ENCODE measurements at places on chromosomes 5 and 9.

DNA sequence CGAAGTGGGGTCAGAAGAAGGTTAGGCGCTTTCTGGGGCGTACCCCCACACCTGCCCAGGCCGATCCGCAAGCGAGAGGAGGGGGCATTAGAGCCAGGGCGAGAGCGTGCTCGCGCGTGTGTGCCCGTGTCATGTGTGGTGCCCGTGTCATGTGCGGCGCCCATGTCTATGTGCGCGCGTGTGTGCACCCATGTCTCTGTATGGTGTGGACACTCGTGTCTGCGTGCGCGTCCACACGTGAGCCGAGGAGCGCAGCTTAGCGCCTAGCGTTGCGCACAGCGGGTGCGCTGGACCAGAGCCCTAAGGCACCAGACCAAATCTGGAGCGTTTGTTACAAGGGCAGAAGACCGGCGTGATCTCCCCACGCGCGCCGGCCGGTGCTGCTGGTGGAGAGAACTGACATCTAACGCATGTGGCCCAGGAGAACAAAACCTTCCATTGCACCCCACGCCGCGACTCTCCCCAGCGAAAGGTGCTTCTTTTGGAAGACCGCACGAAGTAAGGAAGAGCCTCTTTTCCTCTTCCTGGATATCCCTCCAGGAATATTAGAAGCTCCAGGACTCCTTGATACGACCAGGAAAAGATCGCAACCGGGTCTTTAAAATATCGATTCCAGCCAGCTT, 644 bp downstream of the NIM1K start:
- H3K27ac ChIP-seq, result peak overlapping the region; percentile 91
- DNase-seq, result no peak
- peaks cover 19% of the 10 kb centered on the region for H3K27me3 ChIP-seq
- H3K4me3 ChIP-seq, result peak overlapping the region; percentile 92
- peaks cover 30% of the 10 kb centered on the region for H3K4me1 ChIP-seq

- peak overlapping the region; percentile 19 for H3K27ac ChIP-seq
- H3K4me1 ChIP-seq, result peaks cover 21% of the 10 kb centered on the region
- no peak overlapping the region for H3K4me3 ChIP-seq
- H3K36me3 ChIP-seq, result no peaks in the 10 kb centered on the region
These were observed 23.1 kb upstream of the TDRD7 start for GRCh38 chr9:97388721-97389238.

GRCh38 chr9:130531670-130532069, 47.7 kb upstream of the FUBP3 start:
- peaks cover 55% of the 10 kb centered on the region for H3K27me3 ChIP-seq
- no peak overlapping the region for H3K27ac ChIP-seq
- no peaks in the 10 kb centered on the region for H3K4me1 ChIP-seq
- H3K36me3 ChIP-seq, result no peaks in the 10 kb centered on the region
- no peak overlapping the region for H3K4me3 ChIP-seq

DNA sequence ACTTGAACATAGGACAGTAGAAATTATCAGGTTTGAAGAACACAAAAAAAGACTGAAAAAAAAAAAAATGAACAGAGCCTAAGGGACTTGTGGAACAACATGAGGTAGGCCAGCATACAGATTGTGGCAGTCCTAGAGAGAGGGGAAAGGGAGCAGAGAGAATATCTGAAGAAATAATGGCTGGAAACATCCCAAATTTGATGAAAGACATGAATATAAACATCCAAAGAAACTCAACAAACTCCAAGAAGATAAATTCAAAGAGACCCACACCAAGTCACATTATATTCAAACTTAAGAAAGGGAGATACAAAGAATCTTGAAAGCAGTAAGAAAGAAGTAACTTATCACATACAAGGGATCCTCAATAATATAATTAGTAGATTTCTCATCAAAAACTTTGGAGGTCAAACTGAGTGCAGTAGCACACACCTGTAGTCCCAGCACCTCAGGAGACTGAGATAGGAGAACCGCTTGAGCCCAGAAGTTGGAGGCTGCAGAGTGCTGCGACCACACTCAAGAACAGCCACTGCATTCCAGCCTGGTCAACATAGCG, 9.1 kb downstream of the PLAA start:
- H3K27me3 ChIP-seq, result no peaks in the 10 kb centered on the region
- H3K4me3 ChIP-seq, result peak overlapping the region; percentile 15
- DNase-seq, result no peak
- peaks cover 10% of the 10 kb centered on the region for H3K36me3 ChIP-seq
- H3K27ac ChIP-seq, result no peak overlapping the region

DNA sequence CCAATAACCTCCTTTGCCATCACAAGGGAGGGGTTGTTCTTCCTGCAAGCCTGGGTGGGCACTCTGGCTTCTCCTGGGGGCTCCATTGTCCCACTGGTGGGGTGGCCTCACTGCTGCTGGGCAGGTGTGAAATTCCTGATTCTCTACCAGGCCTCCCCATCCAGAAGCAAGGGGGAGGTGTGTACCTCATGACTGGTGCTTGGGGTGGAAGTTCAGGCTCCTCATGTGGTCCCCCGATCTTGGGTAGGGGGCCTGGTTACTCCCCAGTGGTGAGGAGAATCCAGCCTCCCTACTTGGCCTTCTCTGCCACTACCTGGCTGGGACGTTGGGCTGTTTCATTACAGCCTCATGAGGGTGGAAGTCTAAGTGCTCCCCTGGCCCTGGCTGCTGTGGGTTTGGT, 433.9 kb downstream of the IRX2 start:
- H3K27ac ChIP-seq, result no peak overlapping the region
- H3K4me1 ChIP-seq, result no peaks in the 10 kb centered on the region
- no peaks in the 10 kb centered on the region for H3K36me3 ChIP-seq
- DNase-seq, result no peak
- no peaks in the 10 kb centered on the region for H3K27me3 ChIP-seq

DNA sequence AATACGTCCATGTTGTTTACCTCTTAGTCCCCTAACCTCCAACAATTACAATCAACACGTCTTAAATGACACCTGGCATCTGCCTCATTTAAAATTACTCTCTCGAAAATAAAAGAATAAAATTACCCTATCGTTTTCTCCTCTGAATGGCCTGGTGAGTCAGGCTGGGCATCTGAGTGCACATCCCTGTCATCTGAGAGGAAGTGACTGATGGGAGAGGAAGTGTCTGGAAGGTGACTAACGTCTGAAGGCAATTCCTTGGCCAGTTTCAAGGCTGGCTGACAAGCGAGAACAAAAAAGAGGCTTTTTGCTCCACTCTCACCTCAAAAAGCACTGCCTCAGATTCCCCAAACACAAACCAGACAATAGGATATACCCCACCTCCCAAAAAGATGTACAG, 57.7 kb downstream of the MAPKAP1 start:
- no peaks in the 10 kb centered on the region for H3K27me3 ChIP-seq
- peaks cover 55% of the 10 kb centered on the region for H3K4me1 ChIP-seq
- peak overlapping the region; percentile 97 for H3K27ac ChIP-seq
- DNase-seq, result peak; percentile 34
- H3K4me3 ChIP-seq, result peak overlapping the region; percentile 88

GRCh38 chr5:27458287-27458686, 419.9 kb upstream of the CDH9 start:
- no peaks in the 10 kb centered on the region for H3K36me3 ChIP-seq
- no peak for DNase-seq
- H3K27me3 ChIP-seq, result no peaks in the 10 kb centered on the region
- H3K4me3 ChIP-seq, result no peak overlapping the region

DNA sequence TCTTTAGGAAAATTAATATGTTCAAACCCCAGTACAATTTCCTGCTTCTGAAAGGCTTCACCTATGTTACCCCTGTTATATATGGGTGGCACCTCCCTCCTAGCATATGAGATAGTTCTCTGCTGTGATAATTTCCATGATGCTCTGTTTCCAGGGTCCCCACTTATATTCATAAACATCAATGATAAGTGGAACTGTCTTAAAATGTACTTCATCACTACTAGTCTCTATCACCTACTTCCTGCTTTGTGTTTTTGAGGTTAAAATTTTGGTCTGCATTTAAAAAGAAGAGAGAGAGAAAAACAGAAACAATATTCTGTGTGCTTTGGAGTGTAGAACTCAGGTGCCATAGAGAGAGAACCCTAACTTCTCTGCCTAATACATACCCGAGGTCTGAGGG, 234.7 kb downstream of the HTR1A start:
- no peaks in the 10 kb centered on the region for H3K27me3 ChIP-seq
- H3K4me1 ChIP-seq, result no peaks in the 10 kb centered on the region
- no peak overlapping the region for H3K27ac ChIP-seq
- H3K4me3 ChIP-seq, result no peak overlapping the region

GRCh38 chr5:59489551-59489950, 404.0 kb downstream of the PDE4D start:
- no peaks in the 10 kb centered on the region for H3K4me1 ChIP-seq
- H3K36me3 ChIP-seq, result peaks cover 5% of the 10 kb centered on the region

- H3K4me3 ChIP-seq, result no peak overlapping the region
- no peak for DNase-seq
- no peaks in the 10 kb centered on the region for H3K27me3 ChIP-seq
- H3K36me3 ChIP-seq, result no peaks in the 10 kb centered on the region
- H3K27ac ChIP-seq, result no peak overlapping the region
These were observed 286.6 kb upstream of the IZUMO3 start for GRCh38 chr9:24832307-24832706.

DNA sequence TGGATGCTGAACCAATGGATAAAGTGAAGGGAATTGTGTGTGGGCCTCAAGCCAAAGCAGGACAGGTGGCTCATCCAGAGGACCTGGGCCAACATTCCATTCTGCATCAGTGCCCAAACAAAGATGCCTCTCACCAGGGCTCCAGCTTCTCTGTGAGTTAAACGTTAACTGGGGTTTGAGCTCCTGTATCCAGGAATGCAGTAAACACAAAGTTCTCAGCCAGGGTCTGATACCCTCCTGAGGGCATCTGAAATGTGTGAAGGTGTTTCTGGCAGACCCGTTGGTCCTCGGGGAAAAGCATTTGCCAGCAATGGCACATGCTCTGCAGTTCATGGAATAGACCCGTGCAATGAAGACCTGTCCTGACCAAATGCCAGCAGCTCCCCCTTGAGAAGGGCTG, 33.9 kb upstream of the AOPEP start:
- H3K4me1 ChIP-seq, result no peaks in the 10 kb centered on the region
- H3K4me3 ChIP-seq, result no peak overlapping the region
- DNase-seq, result no peak

- no peak for DNase-seq
- no peaks in the 10 kb centered on the region for H3K27me3 ChIP-seq
- H3K4me3 ChIP-seq, result no peak overlapping the region
- peaks cover 24% of the 10 kb centered on the region for H3K36me3 ChIP-seq
These were observed 7.0 kb downstream of the SQSTM1 start for GRCh38 chr5:179827680-179828079.

- no peaks in the 10 kb centered on the region for H3K27me3 ChIP-seq
- peaks cover 51% of the 10 kb centered on the region for H3K4me1 ChIP-seq
- no peak for DNase-seq
- H3K27ac ChIP-seq, result peak overlapping the region; percentile 54
- H3K36me3 ChIP-seq, result no peaks in the 10 kb centered on the region
These were observed 5.3 kb downstream of the BRD3 start for GRCh38 chr9:134062461-134063087.

- DNase-seq, result no peak
- no peaks in the 10 kb centered on the region for H3K27me3 ChIP-seq
- no peak overlapping the region for H3K4me3 ChIP-seq
- H3K36me3 ChIP-seq, result peaks cover 61% of the 10 kb centered on the region
These were observed 15.2 kb downstream of the NUP214 start for GRCh38 chr9:131140550-131140949.

GRCh38 chr9:123162791-123163345, 105.5 kb downstream of the STRBP start:
- H3K4me1 ChIP-seq, result peaks cover 52% of the 10 kb centered on the region
- no peaks in the 10 kb centered on the region for H3K36me3 ChIP-seq
- DNase-seq, result no peak
- H3K4me3 ChIP-seq, result no peak overlapping the region

Measured in naive B cell (primary cell).